LHCN-M2 (cell line): ENCODE measurements at places on chromosomes 3 and 15. TPM values are rescaled to one million over a fixed set of nuclear protein-coding genes. Genes with fewer than 3 reads are reported as not detected.

The SI gene
- total RNA-seq, result not detected in 2 replicates

The IMPG2 gene
- total RNA-seq, result 0.19 and 0.23 TPM in 2 replicates

The CCDC9B gene
- total RNA-seq, result 9.8 and 12.1 TPM in 2 replicates

The SERPINI2 gene
- not detected in 2 replicates for total RNA-seq

The ULK3 gene
- total RNA-seq, result 31.5 and 36.4 TPM in 2 replicates

The LEO1 gene
- 46.0 and 48.9 TPM in 2 replicates for total RNA-seq

The PLA2G4B gene
- total RNA-seq, result 1.2 and 1.3 TPM in 2 replicates

The AMT gene
- 0.11 and 0.71 TPM in 2 replicates for total RNA-seq

The EAF2 gene
- 0.90 and 0.92 TPM in 2 replicates for total RNA-seq

The SCAP gene
- total RNA-seq, result 66.5 and 71.1 TPM in 2 replicates

The VIPR1 gene
- not detected in 2 replicates for total RNA-seq

The CHDH gene
- total RNA-seq, result under 0.01 TPM in 2 replicates

The MASP1 gene
- total RNA-seq, result not detected in 2 replicates

The CD86 gene
- not detected in 2 replicates for total RNA-seq

The MYLK gene
- total RNA-seq, result 62.7 and 75.9 TPM in 2 replicates

The ACTL6A gene
- total RNA-seq, result 171 and 199 TPM in 2 replicates

The LYZL4 gene
- total RNA-seq, result not detected in 2 replicates

The ECE2 gene
- not detected in 2 replicates for total RNA-seq

The SCAANT1 gene
- total RNA-seq, result not detected in 2 replicates

The FYTTD1 gene
- 46.9 and 60.0 TPM in 2 replicates for total RNA-seq

The ADGRG7 gene
- not detected in 2 replicates for total RNA-seq

The CEP63 gene
- total RNA-seq, result 25.0 and 29.8 TPM in 2 replicates

The ABHD14A gene
- 23.1 and 30.7 TPM in 2 replicates for total RNA-seq

The GABRB3 gene
- total RNA-seq, result not detected in 2 replicates

The PLA2G4D gene
- total RNA-seq, result not detected in 2 replicates

The CACNA2D2 gene
- not detected in 2 replicates for total RNA-seq

The CNTN3 gene
- total RNA-seq, result 0.11 TPM in 1 of 2 replicates, not detected in the other

The FEZF2 gene
- total RNA-seq, result not detected in 2 replicates

The REC114 gene
- not detected in 2 replicates for total RNA-seq

The PLSCR2 gene
- not detected in 2 replicates for total RNA-seq

The ABCC5 gene
- 18.9 and 26.7 TPM in 2 replicates for total RNA-seq
